ENCODE measurements at places on chromosomes 13 and 19.

- DNase-seq: no peak
Observed at GRCh38 chr19:49491030-49491803, 3.8 kb downstream of the RPL13A start.

GRCh38 chr13:66501181-66501580 lies 729.0 kb downstream of the PCDH9 start:
- DNase-seq: peak; percentile 5

DNA sequence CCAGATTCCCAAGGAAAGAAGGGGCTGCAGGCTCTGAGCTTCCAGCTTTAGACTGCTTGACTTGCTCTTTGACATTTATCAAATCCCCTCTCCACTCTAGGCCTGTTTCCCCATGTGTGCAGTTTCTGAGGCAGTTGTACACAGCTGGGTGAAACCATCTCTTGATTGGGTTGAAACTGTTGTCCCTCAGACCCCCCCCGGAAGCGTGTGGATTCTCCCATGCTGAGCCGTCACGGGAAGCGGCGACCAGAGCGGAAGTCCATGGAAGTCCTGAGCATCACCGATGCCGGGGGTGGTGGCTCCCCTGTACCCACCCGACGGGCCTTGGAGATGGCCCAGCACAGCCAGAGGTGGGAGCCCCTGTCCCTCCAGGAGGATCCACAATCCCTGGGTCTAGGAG lies 19.7 kb downstream of the BRSK1 start:
- no peak for DNase-seq

GRCh38 chr19:29893606-29894284 lies 48.3 kb upstream of the URI1 start:
- no peak for DNase-seq

DNA sequence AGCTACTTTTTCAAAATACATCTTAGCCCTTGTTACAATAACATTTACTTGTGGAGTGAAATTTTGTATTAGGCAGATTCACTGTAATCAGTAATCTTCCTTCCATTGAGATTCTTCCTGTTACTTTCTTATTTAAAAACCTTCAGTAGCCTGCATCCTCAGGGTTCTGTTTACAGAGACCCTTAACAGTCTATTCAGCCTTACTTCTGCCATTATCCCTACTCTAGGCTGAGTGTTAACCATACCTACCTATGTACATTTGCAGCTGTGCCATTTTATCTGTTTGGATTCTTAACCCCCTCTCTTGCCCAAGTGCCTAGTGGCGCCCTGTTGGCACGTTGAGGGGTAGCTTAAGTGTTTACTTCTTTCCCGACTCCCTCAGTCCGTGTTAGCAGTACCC lies 71.9 kb downstream of the LRCH1 start:
- DNase-seq: no peak

DNA sequence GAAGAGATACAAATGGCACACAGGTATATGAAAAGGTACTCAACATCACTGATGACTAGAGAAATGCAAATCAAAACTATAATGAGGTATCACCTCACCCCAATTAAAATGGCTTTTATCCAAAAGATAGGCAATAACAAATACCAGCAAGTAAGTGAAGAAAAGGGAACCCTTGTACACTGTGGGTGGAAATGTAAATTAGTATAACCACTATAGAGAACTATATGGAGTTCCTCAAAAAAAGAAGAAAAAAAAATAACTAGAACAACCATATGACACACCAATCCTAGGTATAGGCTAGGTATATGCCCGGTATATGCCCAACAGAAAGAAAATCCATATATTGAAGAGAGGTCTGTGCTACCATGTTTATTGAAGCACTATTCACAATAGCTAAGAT lies 150.9 kb downstream of the VWA8 start:
- DNase-seq: no peak

DNA sequence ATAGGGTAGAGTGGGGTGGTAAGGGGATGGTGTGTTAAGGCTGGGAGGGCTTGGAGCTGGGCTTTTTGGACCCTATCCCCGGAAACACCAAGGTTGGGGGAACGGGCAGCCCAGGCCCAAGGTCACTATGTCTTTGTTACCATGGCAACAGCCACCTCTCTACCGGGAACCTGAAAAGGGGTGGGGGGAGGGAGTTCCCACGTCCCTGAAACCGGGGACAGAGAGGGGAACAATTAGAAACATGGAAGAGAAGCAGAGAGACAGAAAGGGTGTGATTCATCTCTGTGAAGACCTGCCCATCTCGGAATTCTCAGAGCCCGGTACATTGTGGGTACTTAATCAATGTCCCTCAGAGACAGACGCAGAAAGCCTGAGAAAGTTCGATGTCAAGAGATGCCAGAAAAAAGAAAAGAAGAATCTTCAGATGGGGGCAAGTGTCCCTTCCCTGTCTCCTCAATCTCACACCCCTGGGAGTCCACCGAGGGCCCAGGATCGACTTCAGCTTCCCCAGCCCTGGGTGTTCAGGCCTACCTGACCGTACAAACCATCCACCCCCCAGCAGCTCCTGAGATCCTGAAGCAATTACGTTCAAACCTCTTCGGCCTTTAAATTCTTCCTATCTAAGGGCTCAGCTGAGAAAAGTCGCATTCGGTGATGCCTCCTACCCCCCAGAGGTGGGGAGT lies 6.8 kb upstream of the LRFN1 start:
- no peak for DNase-seq

GRCh38 chr19:5691822-5692722 lies 2.0 kb downstream of the RPL36 start:
- no peak for DNase-seq

DNA sequence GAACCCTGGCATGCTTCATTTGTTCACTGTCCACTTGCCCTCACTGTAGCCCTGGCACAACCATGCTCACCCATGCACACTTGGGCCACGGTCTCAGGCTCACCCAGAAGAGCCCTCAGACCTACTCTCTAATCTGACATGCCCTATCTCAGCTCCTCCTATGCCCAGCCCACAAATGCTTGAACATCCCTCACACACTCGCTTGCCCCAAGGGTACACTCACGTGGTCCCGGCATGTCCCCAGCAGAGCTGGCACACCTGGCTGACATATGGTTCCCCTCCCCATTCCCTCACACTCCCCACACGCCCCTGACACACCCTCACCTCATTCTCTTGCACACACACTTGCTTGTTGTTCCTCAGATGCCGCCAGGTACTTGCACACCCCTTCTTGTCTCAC lies 55.7 kb downstream of the MAP4K1 start:
- no peak for DNase-seq

- no peak for DNase-seq
Observed at GRCh38 chr19:29497686-29498436, 27.9 kb upstream of the VSTM2B start.

DNA sequence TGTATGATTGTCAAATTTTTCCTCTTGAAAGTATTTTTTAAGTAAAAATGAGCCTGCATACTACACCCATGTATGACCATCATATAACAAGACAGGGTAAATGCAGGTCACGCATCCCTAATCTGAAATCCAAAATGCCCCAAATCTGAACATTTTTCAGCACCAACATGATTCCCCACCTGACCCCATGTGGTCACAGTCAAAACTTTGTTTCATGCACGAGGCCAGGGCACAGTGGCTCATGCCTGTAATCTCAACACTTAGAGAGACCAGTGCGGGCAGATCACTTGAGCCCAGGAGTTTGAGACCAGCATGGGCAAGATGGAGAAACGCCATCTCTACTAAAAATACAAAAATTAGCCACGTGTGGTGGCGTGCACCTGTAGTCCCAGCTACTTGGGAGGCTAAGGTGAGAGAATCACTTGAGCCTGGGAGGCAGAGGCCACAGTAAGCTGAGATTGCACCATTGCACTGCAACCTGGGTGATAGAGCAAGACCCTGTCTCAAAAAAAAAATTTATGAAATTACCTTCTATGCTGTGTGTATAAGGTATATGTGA lies 63.7 kb upstream of the NPAS1 start:
- no peak for DNase-seq

All from caudate nucleus (tissue), 63 donors.